ENCODE measurements at places on chromosomes 1 and 21.
A peak's percentile ranks its signal among the peaks of the same experiment; 100 is the strongest.

- no peak for DNase-seq
These were observed 18.6 kb upstream of the COQ8A start for GRCh38 chr1:226921504-226921903.

DNA sequence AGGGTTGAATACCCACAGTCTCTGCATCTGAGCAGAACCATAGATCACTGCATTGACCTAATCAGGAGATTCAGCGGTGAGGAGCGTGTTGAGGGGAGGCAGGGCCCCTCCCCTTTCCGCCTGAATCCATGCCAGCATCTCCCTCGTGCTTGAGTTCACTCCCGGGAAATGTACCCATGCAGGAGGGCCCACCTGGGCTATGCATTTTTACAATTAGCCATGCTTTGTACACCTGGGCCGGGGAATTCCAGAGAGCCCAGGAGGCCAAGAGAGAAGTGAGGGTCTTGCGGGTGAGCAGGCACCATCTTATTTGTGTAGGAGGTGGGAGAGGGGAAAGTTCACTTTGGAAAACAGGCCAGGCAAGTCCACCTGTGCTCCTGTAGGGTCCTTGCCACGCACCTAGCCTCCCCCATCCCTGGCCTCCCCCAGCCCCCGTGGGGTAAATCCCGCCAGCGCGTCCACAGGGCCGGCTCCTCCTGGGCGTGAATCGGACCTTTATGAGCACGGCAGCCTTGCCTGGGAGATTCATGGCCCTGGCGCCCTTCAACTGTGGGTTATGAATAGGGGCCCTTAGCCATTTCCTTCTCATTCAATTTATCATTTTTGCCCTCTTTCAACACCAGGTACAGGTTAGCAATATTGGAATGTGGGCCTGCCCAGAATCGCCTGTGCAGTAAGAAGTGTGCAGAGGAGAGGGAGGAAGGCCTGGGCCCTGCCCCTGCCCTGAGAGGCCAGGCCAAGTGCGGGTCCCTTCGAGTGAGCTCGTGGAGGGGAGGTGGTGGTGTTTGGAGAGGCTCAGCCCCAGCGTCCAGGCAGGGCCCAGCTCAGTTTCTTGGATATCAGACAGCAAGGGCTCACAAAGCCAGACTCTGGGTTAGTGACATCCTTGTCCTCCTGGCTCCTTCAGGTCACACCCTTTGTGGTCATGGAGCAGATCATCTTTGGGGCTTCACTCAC lies 84.4 kb upstream of the ACTRT2 start:
- no peak for DNase-seq

GRCh38 chr1:26284597-26285347 lies 4.9 kb downstream of the SH3BGRL3 start:
- peak; percentile 72 for DNase-seq

DNA sequence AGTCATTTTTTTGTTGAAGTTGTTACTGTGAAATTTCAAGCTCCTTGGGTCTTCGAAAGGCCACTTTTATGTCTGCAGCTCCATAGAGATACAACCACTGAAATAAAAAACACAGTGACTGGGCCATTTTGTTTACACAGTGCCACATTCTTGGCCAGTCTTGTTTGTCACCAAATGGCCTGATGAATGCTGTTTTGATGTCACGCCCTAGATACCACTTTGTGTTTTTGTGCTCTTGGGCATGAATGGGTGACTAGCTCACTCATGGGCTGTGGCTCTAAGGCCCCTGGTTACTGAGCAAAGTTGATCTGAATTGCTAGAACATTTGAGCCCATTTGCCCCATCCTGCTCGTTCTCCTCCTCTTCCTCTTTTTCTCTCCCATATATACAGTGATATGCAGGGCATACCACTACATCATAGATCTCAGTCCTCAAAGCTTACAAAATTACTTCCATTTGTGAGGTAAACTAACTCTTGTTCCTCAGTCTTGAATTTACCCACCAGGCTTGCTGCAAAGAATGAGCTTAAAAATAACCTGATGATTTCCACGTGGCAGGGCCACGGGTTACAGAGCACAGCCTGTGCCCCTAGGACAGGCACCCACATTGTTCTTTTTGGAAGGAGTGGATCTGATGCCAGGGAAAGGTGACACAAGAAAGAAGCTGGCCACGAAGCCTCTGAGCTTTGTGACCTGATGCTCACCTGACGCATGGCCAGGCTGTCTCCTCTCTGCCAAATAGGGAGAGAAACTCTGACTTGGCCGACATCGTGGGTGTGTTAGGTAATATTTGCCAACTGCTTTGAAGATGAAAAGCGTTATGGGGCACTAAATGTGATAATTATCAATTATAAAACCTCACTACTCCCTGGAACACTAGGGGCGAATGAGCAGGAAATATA lies 92.4 kb downstream of the RUNX1 start:
- DNase-seq, result no peak

GRCh38 chr21:44911384-44912157 lies 9.1 kb downstream of the ITGB2 start:
- no peak for DNase-seq

DNA sequence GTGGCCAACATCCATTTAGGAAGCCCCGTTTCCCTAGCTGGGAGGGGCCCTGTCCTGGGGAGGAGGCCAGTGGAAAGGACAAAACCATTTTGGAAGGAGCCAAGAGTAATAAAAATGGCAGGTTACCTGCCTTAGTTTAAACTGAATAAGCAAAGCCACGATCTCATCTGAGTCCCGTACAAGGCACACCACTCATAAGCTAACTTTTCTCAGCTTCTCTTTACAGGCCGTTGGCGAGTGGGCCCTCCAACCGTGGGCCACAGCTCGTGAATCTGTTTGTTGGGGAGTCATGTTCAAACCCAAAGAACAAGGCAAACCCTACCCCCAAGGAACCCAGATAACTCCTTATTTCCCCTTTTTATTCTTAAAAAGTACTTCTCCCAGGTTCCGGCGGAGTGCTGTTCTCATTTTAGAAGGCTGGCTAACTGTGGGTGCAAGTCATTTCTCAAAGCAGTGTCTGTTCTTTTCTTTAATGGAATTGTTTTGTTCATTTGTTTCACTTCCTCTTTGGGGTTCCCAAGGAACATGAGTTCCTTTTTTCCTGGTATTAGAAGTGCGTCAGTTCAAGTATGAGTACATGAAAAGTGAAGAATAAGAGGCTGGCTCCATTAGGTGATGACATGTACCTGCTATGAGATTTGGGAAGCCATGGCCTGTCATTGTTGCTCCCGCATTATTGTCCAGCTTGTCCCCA lies 89.0 kb downstream of the PSMG1 start:
- no peak for DNase-seq

GRCh38 chr1:108897865-108898720 lies 21.3 kb downstream of the GPSM2 start:
- DNase-seq, result peak; percentile 54

GRCh38 chr1:177048314-177049069 lies 116.0 kb downstream of the ASTN1 start:
- DNase-seq, result no peak

- DNase-seq, result no peak
These were observed 114.2 kb downstream of the FCRL5 start for GRCh38 chr1:157438146-157438545.

DNA sequence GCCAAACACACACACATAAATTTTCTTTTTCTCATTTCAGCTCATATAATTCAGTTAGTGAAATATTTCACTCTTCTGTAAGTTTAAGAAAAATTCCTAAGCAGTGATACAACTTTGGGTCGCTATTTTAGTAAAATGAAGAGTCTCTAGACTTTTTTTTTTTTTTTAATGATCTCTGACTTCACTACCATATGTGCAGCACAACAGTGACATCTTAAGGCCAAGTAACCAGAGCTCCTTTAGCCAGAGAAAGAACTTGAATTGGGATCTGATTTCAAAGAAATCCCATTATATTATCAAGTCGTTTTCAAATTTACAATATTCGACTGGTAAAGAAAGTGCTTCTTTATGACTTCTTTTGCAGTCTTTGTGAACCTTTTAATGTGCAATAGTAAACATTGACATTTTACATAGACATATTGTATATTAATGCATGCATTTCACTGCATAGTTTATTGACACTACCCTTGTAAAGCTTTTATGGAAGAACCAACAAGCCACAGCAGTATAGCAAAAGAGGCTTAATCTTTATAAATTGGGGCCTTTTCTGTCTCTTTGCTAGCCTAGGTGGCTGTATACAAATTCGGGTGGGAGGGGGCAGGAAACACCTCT lies 62.2 kb downstream of the LRRC40 start:
- DNase-seq, result no peak

- DNase-seq, result no peak
These were observed 243.9 kb downstream of the KAZN start for GRCh38 chr1:14842361-14842760.

DNA sequence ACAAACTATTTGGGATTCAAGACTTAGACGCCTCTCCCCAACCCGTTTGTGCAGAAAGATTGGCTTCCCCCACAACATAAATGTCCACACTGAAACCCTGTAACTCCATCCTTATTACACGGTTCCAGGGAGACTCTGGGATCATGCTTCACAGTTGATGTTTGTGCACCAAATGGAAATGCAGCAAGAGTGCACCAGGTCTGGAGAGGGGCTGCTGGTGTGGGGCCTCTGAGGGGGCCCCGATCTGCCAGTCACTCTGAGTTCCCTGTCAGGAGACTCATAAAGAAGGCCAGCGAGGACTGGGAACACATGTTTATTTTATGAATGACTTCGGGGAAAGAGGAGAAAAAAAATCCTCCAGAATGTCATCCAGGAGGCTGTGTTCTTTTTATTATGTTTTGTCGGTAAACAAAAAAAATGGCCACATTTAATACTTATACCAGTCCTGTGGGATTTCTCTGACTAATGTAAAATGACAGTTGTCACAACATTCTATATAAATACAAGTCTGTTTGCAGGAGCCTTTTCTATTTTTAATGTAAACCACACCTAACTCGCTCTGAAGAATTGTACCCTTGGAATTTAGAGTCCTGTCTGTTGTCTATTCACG lies 439.1 kb upstream of the VAMP3 start:
- DNase-seq, result no peak

GRCh38 chr1:209560952-209561351 lies 22.6 kb upstream of the CAMK1G start:
- no peak for DNase-seq

- DNase-seq, result no peak
These were observed 44.3 kb downstream of the S1PR1 start for GRCh38 chr1:101280942-101281654.

DNA sequence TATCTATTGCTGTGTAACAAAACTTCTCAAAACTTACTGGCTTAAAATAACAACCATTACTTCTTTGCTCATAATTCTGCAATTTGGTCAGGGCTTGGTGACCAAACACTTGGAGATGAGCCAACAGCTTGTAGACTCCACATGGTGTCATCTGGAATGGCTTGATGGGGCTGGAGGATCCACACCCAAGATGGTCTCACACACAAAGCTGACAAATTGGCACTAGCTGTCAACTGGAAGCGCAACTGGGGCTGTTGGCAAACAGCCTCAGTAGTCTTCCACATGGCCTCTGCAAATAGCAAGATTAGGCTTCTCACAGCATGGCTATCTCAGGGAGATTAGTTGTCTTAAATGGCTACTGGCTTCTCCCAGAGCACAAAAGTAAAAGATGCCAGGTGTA lies 27.1 kb upstream of the MTF2 start:
- DNase-seq, result no peak

DNA sequence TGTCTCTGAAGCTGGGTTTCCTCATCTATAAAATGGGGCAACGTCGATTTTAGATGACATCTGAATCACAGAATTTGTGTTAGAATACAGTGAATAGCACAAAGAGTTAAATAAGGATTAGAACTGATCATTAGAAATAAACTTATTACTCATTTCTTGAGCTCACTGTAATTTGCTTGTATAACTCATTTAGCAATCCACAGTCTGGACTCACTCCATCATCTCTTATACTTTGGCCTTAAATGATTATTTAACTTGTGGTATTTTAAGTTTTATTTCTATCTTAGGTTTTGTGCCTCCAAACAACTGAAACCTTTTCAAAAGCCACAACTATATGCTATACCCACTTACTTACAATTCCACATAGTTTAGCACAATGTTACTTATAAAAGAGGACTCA lies 128.0 kb downstream of the CDC42BPA start:
- DNase-seq, result no peak

DNA sequence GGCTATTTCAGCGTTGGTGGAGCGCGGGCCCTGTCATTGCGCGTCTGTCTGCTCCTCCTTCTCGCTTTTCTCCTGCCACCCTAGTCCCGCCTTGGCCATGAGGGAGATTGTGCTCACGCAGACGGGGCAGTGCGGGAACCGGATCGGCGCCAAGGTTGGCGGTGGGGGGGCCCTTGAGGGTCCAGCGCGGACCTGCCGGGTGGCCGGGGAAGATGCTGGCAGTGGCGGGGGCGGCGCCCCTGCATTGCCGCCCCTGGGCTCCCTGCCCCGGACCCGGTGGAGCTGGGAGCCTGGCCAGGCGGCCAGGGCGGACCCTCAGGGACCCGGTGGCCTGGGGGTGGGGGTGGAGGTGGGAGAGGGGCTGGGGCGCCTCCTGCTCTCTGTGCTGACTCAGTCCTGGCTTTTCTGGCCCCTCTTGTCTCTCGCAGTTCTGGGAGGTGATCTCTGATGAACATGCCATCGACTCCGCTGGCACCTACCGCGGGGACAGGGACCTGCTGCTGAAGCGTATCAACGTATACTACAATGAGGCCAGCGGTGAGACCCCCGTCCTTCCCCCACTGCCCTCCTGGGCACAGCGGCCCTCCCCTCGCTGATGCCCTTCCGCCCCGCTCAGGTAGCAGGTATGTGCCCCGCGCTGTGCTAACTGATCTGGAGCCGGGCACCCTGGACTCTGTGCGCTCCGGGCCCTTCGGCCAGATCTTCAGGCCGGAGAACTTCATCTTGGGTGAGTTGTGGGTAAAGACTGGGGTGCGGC lies 58.3 kb upstream of the MAP1LC3C start:
- DNase-seq, result no peak

DNA sequence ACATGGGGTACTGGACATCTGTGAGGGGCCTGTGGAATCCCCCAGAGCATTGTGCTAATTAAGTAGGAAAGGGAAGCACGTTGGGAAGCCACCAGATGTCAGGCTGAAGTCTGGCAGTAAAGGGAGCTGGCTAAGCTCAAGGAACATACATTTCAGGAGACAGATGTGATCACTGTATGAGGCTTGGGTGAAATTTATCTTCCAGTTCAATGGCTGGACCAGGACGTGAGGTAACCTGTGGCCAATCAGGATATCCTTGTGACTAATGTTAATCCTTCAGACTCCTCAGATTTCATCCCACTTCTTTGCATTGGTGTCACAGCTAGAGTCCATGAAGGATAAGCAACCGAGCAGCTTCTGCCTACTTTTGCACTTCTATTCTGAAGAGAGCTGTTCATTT lies 110.2 kb upstream of the APP start:
- DNase-seq, result no peak

DNA sequence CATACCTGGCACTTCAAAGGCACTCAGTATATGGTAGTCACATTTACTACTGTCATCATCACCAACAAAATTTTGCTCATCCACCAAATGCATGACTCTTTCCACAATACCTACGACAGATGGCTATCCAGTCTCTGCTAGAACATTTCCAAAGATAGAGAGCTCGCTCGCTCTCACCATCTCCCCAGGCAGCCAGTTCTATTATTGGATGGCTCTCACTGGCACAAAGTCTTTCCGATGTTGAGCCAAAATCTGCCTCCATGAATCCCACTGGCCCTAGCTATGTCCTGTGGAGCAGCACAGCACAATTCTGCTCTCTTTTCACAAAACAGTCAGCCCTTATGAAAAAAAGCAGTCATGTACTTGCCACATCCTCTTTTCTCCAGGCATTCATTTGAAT lies 102.1 kb downstream of the DAB1 start:
- DNase-seq, result no peak

GRCh38 chr21:32214654-32215305 lies 64.1 kb downstream of the MIS18A start:
- no peak for DNase-seq
